Activated T-cell treated with anti-CD3 and anti-CD28 coated beads, Interleukin-2, amount 50 U/mL, for 72 hours (primary cell): ENCODE measurements at places on chromosomes 16 and 17. TPM values are rescaled to one million over a fixed set of nuclear protein-coding genes. Genes with fewer than 3 reads are reported as not detected.

DNA sequence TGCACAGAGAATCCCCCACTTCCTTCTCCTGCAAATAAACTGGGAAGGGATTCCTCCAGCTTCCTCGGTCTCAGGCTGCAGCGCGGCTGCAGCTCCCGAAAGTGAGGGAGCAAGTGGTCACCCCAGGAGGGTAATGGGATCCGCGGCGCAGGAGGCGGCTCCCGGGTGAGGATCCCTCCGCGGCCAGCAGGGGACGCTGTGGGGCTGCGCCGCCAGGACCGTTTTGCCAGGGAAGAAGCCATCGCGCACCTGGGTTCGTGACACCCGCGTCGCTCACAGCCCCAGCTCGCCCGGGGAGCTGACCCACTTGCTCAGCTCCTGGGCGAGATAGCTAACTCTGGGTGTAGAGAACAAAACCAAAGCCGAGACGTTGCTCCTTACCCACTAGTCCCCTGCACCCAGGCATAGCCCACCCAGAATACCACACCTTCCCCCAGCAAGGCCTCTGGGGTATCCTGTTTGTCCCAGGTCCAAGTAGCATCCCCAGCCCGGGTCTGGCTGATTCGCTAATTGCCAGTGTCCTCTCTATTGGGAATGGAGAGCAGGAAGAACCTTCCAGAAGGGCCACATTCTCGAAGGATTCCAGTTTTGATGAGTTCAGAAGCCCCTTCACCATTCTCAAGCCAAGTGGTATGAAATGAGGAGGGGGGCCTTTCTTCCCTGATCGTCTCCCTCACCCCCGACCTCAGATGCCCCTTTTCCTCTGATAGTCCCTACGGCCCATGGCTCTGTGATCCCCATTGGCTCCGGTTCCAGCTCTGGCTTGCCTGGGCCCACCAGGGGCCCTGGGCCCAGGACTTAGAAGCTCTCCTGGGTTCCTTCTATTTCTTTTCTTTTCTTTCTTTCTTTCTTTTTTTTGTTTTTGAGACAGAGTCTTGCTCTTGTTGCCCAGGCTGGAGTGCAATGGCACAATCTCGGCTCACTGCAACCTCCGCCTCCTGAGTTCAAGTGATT, 14.1 kb downstream of the CYGB start:
- DNase-seq: peak; percentile 81

DNA sequence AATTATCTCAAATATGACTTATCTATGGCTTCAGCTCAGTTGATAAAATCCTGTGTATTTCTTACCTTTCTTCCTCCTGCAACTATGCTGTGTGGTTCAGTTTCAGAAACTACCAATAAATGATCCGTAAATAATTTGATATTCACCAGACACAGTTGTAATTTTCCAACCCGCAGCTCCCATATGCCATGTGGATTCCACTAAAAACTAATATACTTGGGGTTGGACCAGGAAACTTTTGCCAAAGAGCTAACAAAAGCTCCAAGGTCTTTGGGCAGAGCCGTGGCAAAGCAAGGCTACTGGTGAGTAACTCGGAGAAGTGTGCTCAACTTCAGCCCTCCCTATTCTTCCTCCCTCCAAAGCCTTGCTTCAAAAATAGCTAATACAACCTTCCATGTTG, 2.3 kb upstream of the CHST6 start:
- DNase-seq: no peak

Gene NACA2
- not detected for total RNA-seq

GRCh38 chr16:17369421-17370222, 101.1 kb downstream of the XYLT1 start:
- DNase-seq: peak; percentile 68

Gene SYNGR3
- 38.6 TPM for total RNA-seq

Gene HP
- not detected for total RNA-seq

- no peak for DNase-seq
Observed at GRCh38 chr16:67147437-67148140, 3.2 kb downstream of the B3GNT9 start.

Gene RUNDC3A
- total RNA-seq: 1.4 TPM

GRCh38 chr16:53166099-53166498, 111.3 kb downstream of the CHD9 start:
- DNase-seq: no peak

- no peak for DNase-seq
Observed at GRCh38 chr16:58492735-58493134, 7.2 kb upstream of the NDRG4 start.

DNA sequence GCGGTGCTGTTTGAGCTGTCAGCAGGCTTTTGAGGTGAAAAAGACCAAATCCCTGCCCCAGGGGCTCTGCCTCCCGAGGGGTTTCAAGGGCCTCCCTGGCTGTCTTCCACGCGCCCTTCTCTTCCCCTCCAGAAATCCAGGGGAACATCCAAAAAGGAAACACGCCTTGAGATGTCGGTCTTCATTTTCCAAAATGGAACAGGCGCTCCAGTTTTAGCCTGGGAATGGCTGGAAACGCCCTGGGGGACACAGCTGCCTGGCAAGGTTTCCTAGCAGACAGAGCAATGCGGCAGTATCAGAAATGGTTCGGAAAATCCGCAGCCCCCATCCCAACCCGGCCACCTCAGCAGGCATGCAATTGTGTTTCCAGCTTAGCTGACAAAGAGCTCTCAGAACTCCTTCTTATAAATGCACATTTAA, 16.6 kb upstream of the LITAF start:
- no peak for DNase-seq

DNA sequence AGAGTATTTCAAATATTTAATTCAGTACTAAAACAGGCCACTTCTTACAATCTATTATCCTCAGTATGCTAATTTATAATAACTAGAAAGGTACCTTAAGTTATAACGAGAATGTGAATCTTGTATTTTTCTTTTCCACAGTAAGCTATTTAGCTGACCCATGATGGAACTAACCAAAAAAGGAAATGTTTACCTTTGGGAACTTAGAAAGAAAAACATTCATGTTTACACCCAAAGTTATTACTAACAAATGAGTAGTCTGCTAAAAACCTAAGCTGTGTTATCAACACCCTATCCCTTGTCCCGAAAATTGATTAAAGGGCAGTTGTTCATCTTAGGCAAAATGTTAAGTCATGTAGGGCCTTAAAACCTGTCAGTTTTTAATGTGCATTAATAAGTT, 8.1 kb downstream of the GNA13 start:
- no peak for DNase-seq

DNA sequence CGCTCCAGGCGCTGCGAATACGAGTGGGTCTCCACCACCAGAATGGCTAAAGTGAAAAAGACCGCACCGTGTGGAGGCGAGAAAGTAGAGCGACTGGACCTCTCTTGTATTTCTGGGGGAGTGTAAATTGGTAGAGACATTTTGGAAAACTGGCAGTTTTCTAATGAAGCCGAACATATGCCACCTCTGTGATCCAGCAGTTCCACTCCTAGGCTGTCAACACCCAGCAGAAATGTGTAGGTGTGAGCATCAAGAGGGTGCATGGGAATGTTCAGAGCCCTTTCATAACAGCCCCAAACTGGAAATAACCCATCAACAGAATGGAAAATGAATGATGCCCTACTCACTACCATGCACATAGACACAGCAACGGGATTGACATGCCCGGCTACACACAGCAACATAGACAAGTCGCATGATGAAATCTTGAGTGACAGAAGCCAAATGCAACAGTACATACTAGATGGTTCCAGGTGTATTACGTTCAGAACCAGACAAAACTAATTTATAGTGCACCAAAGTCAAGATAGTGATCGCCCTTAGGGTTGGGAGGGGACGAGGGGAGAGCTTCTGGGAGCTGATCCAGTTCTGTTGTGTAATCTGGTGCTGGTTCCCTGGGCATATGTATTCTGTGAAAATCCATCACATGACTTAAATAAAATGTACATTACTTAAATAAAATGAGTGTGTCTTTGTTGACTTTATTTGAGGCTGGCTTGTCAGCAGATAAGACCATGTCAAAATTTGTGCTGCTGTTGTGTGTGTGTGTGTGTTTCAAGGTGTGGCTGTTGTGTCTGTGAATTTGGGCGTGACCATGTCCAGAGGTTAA, 877 bp upstream of the BCL7C start:
- no peak for DNase-seq

DNA sequence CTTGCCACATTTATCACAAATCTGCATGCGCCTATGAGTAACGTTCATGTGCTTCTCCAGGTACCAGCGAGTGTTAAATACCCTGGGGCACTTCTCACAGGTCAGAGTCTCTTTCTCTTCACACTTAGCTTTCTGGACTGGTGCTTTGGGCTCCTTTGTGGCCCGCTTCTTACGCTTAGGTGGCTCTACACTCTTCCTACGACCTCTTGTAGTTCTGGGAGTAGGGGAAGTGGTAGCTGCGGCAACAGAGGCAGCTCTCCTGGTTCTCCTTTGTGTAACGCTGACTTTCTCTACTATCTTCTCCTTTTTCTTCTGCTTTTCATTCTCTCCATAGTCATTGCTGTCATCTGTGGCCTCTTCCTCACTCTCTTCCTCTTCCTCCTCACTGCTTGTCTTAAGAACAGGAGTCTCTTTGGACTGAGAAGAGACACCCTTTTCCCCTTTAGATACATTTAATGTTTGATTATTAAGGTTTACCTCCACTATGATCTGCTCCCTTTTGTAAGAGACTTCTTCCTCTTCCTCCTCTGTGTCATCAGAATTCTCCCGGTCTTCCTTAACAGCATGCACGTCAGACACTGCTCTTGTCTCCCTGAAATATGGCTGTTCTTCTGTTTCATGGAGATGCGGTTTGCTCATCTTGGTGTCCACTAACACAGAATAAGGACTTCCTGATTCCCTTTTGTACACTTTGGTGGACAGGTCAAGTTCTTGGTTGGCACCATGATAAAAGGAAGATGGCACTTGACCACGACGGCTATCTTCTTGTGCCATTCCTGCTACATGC, 45.0 kb downstream of the ZNF652 start:
- no peak for DNase-seq

DNA sequence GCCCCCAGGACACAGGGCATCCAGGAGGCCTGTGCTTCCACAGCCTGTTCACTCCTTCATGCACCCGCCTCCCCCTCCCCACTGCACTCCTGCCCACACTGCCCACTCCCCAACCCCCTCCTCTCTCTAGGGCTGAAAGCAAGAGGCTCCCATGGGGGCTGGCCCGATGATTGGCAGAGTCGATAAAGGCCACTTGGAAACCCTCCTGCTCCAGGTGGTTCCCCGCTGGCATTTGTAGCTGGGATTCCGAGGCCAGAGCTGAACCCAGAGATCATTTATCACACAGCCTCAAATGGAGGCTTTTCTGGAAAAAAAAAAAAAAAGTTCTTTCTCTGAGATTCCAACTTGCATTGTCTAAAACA, 74.1 kb downstream of the SREBF1 start:
- DNase-seq: no peak

DNA sequence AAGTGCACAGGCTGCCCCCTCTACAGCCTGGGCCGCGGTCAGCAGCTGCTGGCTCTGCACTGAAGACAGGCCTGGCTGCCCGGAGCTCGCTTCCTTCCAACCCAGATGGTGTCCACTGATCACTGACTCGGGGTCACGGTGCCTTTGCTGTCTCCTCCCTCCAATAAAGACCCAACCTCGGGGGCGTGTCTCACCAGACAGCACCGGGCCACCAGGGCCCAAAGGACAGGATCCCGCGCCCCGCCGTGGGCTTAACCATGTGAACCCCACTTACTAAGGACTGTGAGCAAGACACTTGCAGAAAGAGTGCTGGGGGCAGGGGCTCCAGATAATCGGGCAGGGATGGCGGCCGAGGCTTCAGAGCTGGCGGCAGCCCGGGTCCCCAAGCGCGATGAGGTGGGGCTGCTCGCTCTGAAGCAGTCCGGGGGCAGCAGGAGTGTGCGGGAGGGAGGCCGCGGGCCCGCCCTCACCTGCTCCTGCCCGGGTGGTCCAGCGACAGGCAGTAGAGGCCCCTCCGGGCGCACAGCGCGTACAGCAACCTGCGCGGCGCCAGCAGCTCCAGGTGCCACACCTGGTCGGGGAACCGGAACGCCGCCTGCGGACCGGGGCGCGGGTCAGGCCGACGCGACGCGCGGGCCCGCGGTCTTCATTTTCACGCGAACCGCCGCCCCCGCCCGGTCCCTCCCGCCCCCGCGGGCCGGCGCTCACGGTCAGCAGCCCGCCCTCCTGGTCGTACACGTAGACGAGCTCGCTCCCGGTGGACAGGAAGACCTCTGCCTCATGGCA, 502 bp downstream of the FAAP100 start:
- DNase-seq: peak; percentile 15

Gene PRR35
- total RNA-seq: not detected
